ENCODE measurements at places on chromosomes 6 and 20. TPM values are rescaled to one million over a fixed set of nuclear protein-coding genes. Genes with fewer than 3 reads are reported as not detected.

DEFB124 gene
- total RNA-seq = not detected

PPP1R16B gene
- total RNA-seq = 86.5 TPM

RAET1G gene
- not detected for total RNA-seq

DLK2 gene
- total RNA-seq = not detected

DNMT3B gene
- total RNA-seq = 4.7 TPM

ADGB gene
- total RNA-seq = not detected

LINC00237 gene
- 0.35 TPM for total RNA-seq

UNC5CL gene
- 1.3 TPM for total RNA-seq

SAMD5 gene
- 0.30 TPM for total RNA-seq

DNA sequence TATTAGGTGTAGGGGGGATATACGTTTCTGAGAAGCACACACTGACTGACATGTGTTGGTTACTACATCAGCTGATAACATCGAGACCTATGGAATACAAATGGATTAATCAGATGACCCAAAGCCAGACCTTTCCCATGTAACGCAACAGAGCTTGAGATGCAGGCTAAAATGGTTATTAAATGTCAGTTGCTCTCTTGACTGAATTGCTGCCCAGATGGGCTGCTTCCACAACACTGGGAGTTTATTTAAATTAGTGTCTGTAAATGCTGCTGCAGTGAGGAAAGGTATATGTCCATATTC, 298.8 kb downstream of the PHACTR1 start:
- no peak for DNase-seq

DNA sequence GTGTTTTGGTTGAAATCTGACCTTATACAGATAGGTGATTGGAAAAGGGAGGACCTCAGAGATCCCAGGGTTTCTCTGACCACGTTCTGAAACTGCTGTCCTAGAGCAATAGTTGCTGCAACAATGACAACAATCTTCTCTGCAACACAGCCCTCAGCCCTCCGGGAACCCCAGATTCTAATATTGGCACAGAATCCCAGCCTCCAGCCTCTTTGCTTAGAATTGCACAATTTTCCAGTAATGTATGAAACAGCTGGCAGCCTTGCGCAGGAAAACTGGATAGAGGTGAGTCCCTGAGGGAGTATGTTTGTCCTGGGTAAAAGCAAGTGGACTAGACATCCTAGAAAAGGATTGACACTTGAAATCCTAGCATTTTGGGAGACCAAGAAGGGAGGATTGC, 30.4 kb upstream of the PNRC1 start:
- no peak for DNase-seq

- no peak for DNase-seq
These were observed 125.0 kb upstream of the ID4 start for GRCh38 chr6:19712012-19712688.

DNA sequence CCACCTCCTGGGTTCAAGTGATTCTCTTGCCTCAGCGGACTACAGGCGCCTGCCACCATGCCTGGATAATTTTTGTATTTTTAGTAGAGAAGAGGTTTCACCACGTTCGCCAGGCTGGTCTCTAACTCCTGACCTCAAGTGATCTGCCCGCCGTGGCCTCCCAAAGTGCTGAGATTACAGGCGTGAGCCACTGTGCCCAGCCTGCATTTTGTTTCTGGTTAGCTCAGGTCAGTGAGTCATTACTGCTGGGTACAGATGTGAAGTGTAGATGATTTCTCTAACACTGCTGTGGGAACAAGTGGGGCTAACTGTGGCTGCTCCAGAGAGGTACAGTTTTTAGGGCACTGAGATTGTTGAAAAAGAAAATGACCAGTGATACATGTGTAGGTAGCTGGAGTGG, 188.6 kb downstream of the PRL start:
- no peak for DNase-seq

DNA sequence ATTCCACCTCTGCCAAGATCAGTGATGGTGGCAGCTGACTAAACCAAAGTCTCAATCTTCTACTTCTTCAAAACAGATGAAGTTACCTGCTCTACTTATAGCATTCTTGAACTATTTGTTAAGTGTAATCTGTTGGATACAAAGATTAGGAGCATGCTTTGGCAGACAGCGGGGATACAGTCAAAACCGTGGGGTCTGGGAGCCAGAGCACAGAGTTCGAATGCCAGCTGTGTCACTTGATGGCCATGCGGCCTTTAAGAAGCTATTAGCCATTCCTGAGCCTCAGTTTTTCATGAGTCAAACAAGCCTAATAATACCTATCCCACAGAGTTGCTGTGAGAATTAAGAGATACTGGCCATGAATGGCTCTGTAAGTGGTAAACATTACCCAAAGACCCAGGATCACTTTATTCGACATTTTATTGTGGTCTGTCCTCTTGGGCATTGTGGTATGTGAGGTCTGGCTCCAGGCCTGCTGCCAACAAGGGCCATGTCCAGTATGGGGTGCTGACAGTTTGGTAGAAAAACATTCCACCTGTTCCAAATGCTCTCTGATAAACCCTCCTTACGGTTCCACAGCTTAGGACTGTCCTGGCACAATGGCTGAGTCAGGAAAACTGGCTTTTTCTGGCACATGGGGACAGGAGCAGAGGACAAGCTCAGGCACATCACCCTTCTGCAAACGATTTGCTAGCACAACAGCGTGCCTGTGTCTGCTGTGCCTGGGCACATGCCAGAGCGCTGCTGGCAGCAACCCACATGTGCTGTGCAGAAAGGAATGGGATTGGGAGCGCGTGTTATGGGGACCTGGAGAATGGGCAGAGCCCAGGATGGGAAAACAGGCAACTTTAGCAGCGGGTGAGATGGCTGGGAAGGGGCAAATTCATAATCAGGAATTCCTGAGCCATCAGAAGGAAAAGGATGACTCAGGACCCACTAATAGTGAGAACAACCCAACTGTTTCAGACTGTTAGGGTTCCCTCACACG, 15.7 kb upstream of the FAM83C start:
- no peak for DNase-seq

DNA sequence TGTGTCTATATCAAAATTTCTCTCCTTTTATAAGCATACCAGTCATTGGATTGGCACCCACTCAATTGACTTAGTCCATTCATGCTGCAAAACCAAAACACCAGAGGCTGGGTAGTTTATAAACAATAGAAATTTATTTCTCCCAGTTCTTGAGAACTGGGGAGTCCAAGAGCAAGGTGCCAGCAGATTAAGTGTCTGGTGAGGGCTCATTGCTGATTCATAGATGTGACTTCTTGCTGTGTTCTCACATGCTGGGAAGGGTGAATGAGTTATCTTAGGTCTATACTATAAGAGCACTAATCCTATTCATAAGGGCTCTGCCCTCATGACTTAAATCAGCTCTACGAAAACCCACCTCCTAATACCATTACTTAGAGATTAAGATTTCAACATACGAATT, 501.4 kb downstream of the EPM2A start:
- DNase-seq = no peak

DNA sequence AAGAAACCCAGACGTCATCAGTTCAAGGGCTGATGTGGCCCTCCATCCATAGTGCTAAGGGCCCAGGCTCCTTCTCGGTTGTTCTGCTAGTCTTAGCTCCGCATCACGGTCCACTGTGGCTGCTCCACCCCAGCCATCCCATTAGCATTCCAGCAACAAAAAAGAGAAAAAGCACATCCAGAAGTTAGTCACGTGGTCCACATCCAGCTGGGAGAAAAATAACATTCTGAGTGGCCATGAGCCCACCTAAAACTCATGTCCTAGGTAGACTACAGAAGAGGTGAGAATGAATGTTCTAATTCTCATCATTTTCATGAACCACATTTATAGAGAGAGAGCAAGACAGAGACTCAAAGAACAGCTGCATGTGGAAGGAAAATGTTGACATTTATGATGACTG, 49.4 kb upstream of the TAB2 start:
- DNase-seq = no peak

Data from activated CD8-positive, alpha-beta memory T cell treated with anti-CD3 and anti-CD28 coated beads, Interleukin-2, amount 10 ng/mL, durations not matched to agents 7 days and 5 days (primary cell).